ENCODE measurements at places on chromosomes 4 and X.

DNA sequence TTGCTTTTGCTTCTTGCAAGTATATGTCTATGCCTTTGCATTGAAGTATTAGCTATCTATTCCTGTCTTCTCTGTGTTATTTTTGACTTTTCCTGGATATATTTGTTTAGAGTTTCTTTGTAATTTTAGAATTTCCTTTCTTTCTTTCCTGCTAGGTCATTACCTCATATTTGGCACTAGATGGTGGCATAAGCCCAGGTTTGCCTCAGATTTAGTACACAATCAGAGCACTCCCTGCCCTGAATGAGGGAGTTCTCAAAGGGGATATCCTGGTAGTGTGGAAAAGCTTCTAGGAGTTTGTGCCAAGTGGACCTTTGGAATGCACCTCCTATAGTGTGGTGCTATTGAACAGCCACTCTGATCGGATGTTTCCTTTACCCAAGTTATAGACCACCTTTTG is 181.6 kb downstream of the UGT8 start:
- peak; percentile 29 for DNase-seq

GRCh38 chr4:85951099-85951498 is 408.8 kb downstream of the MAPK10 start:
- no peak for DNase-seq

DNA sequence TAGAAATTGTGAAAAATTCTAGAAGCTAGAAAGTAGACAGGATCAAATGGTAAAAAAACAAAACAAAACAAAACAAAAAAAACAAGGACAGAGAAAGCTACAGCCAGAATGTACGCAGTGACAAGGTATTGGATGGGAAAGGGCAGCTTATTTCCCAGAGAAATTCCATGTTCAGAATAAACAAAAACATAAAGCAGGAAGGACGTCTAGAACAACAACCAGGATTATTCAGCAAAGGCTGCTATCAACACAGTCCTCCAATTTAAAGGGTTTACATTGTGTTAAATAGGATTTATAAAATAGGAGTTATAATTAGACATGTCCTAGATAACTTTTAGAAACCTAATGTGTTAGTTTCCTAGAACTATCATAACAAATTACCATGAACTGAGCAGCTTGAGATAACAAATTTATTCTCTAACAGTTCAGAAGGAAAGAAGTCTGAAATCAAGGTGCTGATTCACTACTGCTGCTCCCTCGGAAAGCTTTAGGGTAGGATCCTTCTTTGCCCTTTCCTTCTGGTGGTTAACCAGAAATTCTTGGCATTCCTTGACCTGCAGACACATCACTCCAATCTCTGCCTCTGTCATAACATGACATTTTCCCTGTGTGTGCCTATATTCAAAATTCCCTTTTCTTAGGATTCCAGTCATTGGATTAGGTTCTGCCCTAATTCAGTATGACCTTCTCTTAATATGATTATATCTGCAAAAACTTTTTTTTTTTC is 175.6 kb downstream of the SNCA start:
- no peak for DNase-seq

GRCh38 chr4:185470501-185471195 is 885 bp downstream of the CCDC110 start:
- peak; percentile 15 for DNase-seq

- no peak for DNase-seq
Observed at GRCh38 chr4:39565878-39566600, 38.8 kb upstream of the UGDH start.

DNA sequence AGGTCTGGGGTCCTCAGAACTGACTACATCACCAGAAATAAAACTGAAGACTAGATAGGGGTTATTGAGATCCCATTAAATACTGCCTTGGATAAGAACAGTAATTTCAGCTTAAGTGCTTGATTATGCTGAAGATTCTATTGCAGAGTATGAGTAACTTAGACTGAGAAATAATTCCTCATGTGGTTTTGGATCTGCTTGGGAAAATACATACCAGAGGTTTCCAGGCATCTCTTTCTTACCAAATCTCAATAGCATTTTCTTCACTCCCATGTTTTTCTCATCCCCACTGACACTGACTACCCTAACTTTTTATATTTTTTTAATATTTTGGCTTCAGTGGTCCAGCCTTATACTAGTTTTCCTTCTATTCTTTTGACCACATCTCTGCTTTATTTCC is 92.0 kb upstream of the TEX13D start:
- no peak for DNase-seq

DNA sequence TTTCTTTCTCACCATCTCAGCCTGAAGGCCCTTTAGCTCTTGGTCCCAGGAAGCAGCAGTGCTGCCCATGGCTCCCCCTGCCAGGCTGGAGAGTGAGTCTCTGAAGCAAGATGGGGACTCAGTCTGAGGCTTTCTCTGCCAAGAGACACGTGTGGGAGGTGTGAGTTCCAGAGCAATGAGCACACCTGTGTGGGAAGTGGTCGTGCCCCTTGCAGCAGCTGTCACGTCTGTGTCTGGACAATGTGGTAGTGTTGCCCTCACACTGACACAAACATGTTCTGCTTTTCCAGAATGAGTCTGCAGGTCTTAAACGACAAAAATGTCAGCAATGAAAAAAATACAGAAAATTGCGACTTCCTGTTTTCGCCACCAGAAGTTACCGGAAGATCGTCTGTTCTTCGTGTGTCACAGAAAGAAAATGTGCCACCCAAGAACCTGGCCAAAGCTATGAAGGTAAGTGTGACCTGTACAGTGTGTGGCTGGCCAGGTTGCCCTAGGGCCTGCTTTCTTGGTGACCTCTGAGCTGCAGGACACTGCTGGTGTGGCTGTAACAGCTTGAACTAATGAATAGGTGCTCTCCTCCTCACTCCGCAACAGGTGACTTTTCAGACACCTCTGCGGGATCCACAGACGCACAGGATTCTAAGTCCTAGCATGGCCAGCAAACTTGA is 1.9 kb downstream of the TACC3 start:
- no peak for DNase-seq

DNA sequence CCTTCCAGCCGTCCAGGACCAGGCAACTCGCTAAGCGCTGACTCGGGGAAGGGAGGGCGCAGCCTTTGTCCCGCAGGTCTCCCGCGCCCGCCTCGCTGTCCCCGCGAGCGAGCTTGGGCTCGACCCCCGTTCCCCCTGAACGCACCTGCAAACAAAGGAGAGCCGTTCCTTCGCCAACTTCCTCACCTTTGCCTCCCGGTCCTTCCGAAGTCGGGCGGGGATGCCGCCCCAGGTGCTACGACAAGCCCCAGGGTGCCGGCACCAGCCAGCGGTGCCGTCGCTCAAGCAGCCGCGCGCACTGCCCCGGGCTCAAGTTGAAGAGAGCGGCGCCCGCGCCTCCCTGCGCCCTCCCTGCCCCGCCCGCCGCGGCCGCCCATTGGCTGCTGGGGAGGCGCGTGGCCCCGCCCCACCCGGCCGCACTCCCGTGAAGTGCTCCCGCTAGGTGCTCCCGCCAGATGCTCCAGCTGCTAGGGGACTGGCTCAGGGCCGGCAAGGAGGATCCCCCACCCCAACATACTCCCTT is 107.1 kb downstream of the NSUN7 start:
- DNase-seq, result peak; percentile 64

DNA sequence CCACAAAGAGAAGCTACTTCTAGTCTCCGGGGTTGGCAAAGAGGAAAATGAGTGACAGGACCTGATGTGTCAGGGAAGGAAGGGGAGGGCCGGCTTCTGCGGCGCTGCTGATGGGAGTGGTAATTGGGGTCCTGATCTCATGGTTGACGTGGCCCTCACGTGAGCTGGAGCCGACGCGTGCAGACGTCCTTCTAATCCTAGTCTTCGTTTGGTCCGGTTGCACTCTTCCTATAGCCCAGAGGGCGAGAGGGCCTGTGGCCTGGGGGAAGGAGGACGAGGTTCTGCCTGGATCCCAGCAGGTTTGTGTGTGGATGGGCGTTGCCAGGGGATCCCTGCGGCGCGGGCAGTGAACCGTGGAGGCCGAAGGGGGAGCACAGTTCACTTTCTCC is at the start of gene ARMCX1:
Gene ARMCX1, plus strand, starts transcription at position 186 of the 389 bp plus-strand sequence. CDS start 2,384 bp downstream, outside the sequence.
- peak; percentile 36 for DNase-seq

DNA sequence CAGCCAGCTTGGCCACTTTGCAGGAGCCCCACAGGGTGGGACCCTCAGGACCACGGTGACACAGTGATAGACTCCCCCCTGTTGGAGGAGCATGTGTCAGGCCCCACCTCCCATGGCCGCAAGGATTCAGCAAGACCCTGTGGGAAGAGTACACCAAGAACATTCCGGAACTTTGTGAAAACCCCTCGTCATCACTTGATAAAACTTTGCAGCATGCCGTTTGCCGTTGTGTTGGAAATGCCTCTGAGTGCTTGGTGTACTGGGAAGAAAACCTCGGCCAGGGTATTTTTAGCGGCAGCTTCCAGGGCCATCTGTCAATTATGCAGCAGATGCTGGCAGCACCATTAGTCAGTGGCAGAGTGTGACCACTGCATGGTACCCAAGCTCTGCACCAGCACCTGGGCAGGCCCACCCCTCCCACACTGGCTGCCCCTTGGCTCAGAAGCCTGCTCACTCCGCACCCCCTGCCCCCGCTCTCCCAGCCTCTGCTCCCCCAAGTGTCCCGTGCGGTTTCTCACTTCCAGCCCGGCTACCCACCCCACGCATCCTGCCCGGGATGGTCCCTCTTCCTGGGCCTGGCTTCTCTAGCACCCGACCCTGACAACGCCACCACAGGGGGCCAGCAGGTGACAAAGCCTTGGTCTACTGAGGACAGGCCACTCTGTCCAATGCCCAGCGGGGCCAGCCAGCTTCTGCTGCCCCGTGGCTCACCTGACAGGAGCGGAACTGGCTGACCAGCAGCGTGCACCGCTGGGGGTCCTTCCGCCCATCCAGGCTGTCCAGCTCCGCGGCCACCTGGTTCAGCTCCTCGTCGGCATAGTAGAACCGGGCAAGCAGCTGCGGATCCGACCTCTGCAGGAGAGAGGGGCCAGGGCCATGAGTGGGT is 65.0 kb downstream of the ZFYVE28 start:
- DNase-seq, result no peak

- no peak for DNase-seq
Observed at GRCh38 chr4:169018406-169018805, 8.4 kb upstream of the CBR4 start.

DNA sequence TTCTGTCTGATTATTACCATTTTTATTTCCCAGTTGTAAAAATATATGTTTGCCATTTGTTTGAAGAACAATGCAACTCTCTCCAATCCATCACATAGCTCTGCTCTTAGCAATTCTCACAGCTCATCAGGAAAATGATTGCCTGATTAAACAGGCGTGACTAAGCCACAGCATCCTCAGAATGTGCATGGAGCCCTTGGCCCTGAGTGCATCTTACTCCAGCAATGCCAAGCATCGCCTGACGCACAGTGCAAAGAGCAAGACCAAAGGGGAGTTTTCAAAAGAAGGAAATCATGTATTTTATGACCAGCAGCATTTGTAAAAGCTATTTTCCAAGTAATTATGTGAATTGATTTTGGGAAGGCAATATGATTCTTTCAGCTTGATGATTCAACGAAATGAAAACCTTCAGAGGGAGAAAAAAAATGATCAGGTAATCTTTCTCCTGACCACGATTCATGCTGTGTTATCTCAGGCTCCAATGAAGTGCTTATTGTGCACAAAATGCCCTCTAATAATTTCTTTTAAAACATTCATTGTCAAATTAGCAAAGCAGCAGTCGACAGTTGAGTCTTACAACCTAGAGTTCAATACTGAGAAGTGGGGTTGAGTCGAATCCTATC is 138.0 kb upstream of the FAM9B start:
- DNase-seq, result no peak

DNA sequence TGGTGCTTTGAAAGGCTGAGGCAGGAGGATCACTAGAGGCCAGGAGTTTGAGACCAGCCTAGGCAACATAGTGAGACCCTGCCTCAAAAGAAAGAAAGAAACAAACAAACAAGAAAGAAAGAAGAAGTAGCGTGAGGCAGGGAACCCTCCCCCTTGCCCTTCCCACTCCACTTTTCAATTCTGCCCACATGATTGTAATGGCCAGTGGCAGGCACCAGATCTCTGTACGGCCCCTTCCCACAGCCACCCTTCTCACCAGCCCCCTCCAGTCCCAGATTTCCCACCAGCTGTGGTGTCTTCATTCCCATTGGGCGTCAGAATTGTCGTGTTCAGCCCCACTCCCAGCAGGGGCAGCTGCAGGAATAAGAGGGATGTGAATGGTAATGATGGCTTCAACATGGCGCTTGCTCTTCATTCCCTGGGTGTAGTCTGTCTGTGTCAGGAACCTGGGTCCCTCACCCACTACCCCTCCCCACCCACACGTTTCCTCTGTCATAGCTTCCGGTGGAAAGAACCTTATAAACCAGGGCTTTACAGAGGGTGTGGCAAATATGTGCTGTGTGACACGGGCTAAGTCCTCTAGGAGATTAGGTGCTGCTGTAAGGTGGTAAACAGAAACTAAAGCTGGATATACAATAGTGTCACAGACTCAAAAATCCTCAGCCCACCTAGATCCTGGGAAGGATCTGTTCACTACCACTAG is at the start of gene IL2RG:
Gene IL2RG, minus strand, starts transcription at position 437 of the 703 bp plus-strand sequence. Its CDS starts 38 bp downstream, at position 399.
- DNase-seq, result no peak

DNA sequence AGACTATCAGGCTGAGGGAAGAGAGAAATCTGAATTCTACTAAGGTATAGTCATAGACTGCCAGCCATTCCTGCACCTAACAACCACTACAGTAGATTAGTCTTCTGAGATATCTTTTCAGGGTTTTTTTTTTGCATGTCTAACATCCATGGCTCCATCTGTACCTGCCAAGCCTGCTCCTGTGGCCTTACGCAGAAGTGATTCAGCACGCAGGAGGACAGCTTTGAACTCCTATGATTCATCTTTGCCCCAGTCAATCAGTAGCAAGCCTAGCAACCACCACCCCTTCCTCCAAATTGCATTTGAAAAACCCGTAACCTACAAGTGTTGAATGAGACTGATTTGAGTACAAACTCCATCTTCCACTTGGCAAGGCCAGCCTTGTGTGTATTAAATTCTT is 520.7 kb upstream of the HS3ST1 start:
- DNase-seq, result no peak

DNA sequence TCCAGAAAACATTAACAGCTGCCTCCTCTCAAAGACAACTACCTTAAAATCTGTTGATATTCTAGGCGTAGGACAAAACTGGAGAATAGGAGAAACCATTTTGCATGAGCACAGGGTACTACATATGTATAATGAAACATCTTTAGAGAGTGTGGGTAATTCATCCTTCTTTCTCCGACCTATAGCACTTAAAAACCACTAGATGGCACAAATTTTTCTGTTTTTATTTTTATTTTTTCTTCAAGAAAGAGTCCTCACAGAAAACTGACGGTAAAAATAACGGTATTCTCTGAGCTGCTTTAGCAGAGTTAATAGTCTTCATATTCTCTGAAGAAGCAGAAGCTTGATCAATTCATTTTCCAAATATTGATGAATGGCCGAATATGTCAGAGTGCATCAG is 14.6 kb downstream of the SMIM31 start:
- DNase-seq, result no peak

DNA sequence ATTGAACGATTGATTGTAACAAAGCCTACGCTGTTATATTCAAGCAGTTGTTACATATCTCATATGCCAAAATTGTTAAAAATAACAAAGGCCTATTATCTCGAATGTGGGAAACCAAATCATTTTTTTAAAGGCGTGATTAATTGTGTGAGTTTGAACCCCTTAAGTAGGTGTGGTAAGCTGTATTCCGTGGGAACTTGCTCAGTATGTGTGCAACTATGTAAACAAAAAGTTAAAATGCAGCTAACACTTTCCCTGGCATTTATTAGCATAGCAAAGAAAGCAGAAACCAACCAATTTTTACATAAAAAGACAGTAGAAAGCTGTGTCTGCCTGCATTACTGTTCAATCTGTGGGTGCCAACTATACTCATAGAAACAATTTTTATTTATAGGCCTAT is 166.0 kb upstream of the HAND2 start:
- no peak for DNase-seq
